ENCODE measurements at places on chromosomes 11 and 22.

- no peak for DNase-seq
Observed at GRCh38 chr11:12245549-12246016, 131.8 kb upstream of the PARVA start.

- DNase-seq, result no peak
Observed at GRCh38 chr11:119616586-119617339, 112.2 kb downstream of the NECTIN1 start.

- no peak for DNase-seq
Observed at GRCh38 chr11:74004759-74005615, 3.9 kb downstream of the UCP3 start.

- DNase-seq, result no peak
Observed at GRCh38 chr22:37174964-37175363, 13.1 kb downstream of the C1QTNF6 start.

GRCh38 chr11:30550022-30550542 is 36.1 kb downstream of the MPPED2 start:
- DNase-seq, result no peak

- DNase-seq, result no peak
Observed at GRCh38 chr22:50612528-50613221, 12.1 kb downstream of the MAPK8IP2 start.

GRCh38 chr11:68047437-68048290 is 8.8 kb downstream of the TCIRG1 start:
- no peak for DNase-seq

DNA sequence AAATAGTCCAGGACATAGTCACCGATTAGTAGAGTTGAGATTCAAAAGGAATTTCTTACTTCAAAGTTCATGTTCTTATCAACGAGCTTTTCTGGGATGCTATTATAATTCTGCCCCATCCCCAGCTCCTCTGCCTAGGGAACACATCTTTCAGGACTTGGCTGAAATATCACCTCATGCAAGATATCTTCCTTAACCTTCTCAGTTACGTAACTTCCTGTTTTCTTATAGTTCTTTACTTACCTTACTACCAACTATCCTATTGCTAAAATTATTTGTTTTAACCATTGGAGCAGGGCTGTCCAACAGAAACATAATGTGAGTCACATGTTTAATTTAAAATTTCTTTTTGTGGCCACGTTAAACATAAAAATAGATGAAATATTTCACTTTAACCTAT is 2.3 kb downstream of the NARS2 start:
- DNase-seq, result no peak

GRCh38 chr11:96388891-96389719 is 607 bp downstream of the CCDC82 start:
- DNase-seq, result peak; percentile 44

- no peak for DNase-seq
Observed at GRCh38 chr11:77055101-77055561, 11.6 kb upstream of the CAPN5 start.

DNA sequence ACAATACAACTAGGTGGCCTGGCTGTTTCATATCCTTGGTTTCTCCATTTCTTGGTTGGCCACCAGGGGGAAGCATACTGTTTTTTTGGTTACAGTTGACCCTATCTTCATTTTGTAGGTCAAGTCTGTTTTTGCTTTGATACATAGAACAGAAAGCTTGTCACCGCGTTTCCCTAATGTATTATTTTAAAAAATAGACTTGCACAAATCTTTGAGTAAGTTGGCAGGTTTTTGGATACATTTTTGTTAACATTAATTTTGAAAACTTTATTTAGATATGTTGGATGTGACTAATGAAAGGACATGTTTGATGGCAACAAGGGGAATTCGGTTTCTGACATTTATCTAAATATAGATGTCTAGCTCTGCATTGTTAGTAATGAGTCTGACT is 3.0 kb downstream of the NCR3LG1 start:
- peak; percentile 69 for DNase-seq

GRCh38 chr22:41286639-41287091 is 678 bp upstream of the RANGAP1 start:
- no peak for DNase-seq

GRCh38 chr11:34242037-34242625 is 115.7 kb downstream of the ABTB2 start:
- no peak for DNase-seq

- DNase-seq, result no peak
Observed at GRCh38 chr22:42158456-42159132, 28.0 kb upstream of the CYP2D6 start.

- DNase-seq, result peak; percentile 15
Observed at GRCh38 chr11:121929581-121929980, 186.4 kb downstream of the BLID start.

- DNase-seq, result no peak
Observed at GRCh38 chr11:33703788-33704187, 3.2 kb upstream of the C11orf91 start.

- no peak for DNase-seq
Observed at GRCh38 chr11:12565406-12565805, 108.8 kb upstream of the TEAD1 start.

- no peak for DNase-seq
Observed at GRCh38 chr11:126404367-126404766, 48.9 kb downstream of the ST3GAL4 start.

DNA sequence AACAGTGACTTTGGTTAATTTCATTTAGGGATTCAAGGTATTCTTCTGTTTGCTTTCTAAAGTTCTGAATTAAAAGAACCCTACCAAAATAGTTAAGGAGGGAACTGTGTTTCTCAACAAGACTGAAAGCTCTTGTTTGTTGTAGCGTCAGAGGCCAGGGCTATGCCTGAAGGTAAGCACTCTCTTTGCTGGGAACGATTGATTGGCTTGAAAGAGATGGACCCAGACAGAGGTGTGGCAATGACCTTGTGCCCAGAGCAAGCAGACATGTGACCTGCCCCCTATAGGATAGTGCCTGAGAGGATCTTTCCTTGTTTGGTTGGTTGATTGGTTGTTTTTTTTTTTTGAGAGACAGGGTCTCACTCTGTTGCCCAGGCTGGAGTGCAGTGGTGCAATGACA is 68.3 kb upstream of the CECR2 start:
- no peak for DNase-seq

GRCh38 chr22:24517446-24517845 is 22.3 kb downstream of the UPB1 start:
- no peak for DNase-seq

GRCh38 chr11:86588566-86589090 is 83.8 kb downstream of the ME3 start:
- no peak for DNase-seq

- peak; percentile 68 for DNase-seq
Observed at GRCh38 chr11:69044111-69045013, 4.4 kb upstream of the TPCN2 start.

- DNase-seq, result no peak
Observed at GRCh38 chr11:108289699-108290098, 66.8 kb downstream of the ATM start.

- DNase-seq, result no peak
Observed at GRCh38 chr11:65014726-65015227, 817 bp downstream of the ARL2 start.

GRCh38 chr11:15835788-15836411 is 520.4 kb downstream of the SOX6 start:
- DNase-seq, result no peak

- no peak for DNase-seq
Observed at GRCh38 chr22:42714768-42715390, 5.8 kb downstream of the A4GALT start.

DNA sequence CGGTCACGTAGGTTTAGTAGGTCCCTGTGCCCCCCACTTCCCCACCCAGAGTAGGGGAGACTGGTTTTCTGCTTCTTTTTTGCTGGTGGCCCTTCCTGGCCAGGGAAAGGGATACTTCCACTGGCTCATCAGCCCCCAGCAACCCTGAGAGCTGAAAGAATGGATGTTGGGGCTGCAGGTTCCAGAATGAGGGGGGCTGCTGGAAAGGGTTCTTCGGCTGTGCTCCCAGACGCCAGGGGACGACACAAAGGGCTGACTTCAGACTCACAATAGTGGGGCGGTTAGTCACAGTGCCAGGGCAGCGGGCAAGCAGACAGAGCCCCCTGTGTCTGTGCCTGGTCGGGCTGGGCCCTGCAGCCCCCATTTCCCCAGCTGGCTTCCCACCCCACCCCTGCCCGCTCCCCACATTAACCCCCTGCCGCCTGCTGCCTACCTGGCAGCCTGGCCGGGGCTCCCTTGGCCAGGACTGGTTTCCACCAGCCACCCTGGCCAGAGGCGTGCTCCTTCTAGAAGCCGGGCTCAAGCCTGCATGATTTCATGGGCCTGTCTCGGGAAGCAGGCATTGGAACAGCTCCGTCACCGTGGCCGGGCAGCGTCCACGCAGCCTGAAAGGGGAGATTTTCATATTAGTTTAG is 79.1 kb upstream of the WNT7B start:
- DNase-seq, result no peak

GRCh38 chr22:30204015-30204741 is 42.4 kb downstream of the LIF start:
- no peak for DNase-seq

DNA sequence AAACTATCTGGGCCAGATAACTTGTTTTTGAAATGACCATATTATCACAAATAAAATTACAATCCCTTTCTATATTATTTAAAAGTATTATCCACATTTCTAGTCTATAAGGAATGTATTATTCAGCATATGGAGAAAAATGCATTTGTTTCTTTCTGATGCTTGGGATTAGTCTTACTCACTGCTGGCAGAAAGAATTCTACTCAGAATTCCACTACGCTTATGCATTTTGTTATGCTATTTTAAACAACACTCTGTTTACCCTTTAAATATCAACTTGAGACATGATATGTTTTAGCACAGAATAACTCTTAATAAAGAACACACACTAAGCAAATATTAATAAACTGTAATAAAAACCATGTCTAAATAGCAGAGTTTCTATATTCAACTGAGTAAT is 77.6 kb upstream of the ANO3 start:
- DNase-seq, result no peak

DNA sequence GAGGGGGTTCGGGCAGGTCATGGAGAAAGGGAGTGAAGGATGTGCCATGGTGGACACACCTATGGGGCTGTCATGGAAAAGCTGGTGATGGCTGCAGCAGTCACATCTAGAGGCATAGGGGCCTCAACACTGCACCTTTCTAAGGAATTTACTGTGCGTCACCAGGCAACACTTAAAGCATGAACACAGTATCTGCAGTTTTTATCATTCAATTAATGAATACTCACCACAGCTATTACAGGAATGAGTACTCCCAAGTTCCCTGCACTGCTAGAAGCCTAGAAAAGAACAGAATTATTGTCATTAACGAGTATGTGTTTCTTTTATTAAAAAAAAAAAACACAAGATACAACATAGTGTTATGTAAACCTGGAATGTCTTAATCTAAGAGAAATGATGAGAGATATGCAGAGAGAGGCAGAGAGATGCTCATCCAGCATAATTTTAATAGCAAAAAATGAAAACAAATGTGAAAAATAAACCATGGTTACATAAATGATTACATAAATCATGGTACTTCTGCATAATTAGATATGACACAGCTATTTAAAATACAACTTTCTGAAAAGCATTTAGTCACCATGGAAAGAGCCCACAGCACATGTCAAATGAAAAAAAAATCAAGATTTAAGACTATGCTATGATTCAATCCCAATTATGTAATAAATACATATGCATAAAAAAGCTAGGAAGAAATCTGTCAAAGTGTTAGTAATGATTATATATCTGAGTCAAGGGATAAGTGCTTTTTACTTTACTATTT is 19.2 kb downstream of the SERPIND1 start:
- DNase-seq, result peak; percentile 37

DNA sequence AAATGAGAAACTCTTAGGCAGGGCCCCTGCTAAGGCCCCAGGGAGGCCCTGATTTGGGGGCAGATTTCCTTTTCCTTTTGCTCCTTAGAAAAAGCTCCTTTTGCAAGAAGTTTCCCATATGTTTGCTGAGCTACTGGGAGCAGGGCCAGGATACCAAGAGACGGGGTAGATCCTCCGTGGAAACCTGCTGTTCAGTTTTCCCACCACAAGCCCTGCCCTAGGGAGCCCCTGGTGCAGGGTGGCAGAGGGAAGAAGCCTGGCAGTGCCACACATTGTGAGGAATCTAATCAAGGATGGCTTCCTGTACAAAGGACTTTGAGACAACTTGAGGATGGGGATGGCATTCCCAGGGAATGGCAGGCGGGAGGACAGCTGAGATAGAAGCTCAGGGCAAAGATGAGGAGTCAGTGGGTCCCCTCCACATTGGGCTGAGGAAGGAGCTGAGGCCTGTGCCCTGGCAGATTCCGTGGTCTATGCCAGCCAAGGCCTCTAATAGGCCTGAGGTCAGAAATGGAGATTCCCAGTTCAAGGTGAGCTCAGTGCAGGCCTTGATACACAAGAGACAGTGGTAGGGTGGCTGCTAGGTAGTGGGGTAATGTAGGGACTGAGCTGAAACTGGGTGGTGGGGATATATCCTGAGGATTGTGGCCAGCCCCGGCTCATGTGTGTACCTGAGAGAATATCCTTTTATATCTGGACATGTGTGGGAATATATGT is 15.0 kb downstream of the TUB start:
- DNase-seq, result no peak

- no peak for DNase-seq
Observed at GRCh38 chr11:69122326-69122629, 33.5 kb upstream of the SMIM38 start.

- DNase-seq, result no peak
Observed at GRCh38 chr11:68690671-68691401, 6.5 kb downstream of the GAL start.

DNA sequence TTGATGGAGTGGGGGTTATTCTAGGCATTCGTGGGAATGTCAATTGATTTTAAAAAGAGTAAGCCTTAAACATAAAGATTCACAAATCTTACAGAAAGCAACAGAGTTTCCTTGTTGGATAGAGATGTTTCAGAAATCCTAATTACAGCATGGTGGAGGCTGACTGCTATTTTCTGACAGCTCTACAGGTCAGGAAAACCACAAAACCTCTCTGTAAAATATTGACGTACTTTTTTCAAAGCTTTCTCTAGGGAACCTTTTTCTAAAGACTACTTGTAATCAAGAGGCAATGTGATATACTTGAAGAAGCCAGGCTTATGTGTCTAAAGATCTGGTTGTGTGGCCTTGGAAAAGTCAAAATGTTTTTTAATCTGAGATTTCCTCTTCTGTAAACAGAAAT is 9.1 kb upstream of the OR8B8 start:
- no peak for DNase-seq

All from hepatic stellate cell (primary cell).